PC-9 (cell line): ENCODE measurements at places on chromosomes 7 and 10. TPM values are rescaled to one million over a fixed set of nuclear protein-coding genes. Genes with fewer than 3 reads are reported as not detected.

DNA sequence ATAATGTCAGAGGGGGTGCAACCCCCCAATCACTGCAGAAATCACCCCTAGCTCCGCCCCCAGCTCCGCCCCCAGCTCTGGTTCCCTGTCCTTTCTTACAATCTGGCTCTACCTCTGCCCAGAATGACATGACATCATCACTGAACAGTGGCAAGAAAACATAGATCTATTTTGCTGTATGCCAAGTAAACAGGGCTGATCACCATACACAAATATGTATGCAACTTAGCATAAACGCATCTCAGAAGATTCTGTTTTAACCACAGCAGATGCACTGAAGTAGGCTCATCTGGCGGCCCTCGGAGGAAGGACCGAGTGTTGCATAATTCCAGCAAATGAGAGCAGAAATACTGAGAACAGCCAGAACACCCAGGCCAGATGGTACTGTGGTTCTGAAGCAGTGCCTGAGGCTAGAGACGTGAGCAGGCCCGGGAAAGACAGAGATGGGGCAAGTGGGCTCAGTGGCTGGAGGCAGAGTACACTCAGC lies 293.3 kb upstream of the KLF14 start:
- DNase-seq: no peak

- no peak for DNase-seq
These were observed 534.3 kb downstream of the PTPRN2 start for GRCh38 chr7:158053183-158053915.

DNA sequence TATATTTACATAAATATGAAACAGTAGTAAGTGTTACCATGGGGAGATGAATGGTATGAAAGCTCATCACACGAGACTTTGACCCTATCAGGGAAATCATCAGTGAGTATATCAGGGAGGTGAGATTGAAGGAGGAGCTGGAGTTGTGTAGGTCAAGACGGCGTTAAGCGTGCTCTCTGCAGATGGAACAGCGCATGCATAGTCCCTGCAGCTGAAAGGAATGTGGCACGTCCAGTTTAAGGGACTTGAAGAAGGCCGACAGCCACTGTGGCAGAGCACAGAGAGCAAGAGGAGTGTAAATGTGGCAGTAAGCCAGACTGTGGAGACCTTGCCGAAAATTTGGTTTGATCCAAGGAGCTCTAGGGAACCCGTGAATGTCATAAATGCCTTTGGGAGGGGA lies 38.9 kb downstream of the POU6F2 start:
- peak; percentile 6 for DNase-seq

- DNase-seq: no peak
These were observed 408.6 kb upstream of the PRKCQ start for GRCh38 chr10:6988654-6989053.

GRCh38 chr10:17965649-17966235 lies 14.0 kb downstream of the SLC39A12 start:
- no peak for DNase-seq

DNA sequence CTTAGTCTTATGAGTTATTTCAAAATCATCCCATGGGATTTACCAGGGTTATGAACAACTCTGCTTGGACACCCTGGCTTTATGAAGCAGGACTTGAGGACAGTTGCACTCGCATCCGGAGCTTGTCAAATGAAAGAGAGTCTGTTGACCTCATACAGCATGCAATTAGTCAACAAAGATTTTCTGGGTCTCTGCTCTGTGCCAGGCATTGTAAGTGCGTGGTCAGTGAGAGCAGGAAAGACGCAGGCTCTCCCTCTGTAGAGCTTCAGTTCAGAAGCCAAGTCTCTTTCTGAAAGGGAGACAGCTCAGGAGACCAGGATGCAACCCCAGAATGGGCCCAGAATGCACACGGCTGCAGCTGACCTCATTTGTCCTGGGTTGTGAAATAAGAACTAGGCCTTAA lies 45.5 kb upstream of the DMBT1 start:
- no peak for DNase-seq

DNA sequence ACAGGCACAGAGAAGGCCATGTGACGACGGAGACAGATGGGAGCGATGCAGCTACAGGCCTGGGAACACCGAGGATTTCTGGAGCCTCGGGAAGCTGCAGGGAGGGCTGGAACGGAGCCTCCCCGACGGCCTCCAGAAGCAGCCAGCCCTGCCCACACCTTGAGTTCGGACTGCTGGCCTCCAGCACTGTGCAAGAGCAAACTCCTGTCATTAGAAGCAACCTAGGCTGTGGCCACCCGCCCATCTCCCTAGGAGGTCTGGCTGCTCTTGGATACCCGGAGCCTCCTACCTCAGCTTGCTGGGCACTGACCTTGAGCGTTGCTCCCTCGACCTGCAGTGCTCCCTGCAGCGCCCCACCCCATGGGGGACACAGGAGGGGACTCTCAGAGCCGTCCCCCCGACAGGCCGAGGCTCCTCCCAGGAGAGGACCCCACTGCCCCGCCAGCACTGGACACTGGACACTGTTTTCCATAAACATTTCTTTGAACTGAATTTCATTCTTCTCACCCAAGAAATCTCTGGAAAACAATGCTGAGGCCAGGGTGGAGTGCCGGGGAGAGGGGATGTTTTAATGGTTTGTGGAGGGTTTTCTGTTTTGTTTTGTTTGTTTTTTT lies 22.5 kb upstream of the TNRC18 start:
- no peak for DNase-seq

DNA sequence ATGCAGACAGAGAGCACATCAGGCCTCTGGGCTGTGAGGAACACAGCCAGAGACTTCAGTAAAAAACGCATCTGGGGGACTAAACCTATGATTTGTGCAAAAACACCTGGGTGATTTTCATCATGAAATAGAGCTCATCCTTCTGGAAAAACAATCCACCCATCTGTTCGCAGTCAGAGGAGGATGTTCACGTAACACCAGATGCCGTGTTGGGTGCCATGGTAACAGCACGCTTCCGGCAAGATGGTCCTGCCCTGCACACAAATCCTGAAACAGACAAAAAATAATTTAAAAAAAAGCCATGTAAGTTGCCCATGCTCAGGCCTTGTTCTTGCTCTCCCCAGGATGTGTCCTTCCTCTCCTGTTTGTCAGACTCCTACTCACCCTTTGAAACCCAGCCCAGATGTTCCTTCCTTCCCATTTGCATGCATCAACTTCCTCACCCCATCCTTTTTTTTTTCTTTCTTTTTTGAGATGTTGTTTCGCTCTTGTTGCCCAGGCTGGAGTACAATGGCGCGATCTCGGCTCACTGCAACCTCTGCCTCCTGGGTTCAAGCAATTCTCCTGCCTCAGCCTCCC lies 28.3 kb upstream of the GNA12 start:
- DNase-seq: no peak

- no peak for DNase-seq
These were observed 56.6 kb downstream of the CUX1 start for GRCh38 chr7:101874028-101874427.

The ITGA8 gene
- total RNA-seq: not detected in 2 replicates

The CCL24 gene
- total RNA-seq: not detected in 2 replicates

The FRMPD2 gene
- 1.6 and 2.4 TPM in 2 replicates for total RNA-seq

The ACTL6B gene
- not detected in 2 replicates for total RNA-seq
